ENCODE measurements at places on chromosomes 16 and 17.

DNA sequence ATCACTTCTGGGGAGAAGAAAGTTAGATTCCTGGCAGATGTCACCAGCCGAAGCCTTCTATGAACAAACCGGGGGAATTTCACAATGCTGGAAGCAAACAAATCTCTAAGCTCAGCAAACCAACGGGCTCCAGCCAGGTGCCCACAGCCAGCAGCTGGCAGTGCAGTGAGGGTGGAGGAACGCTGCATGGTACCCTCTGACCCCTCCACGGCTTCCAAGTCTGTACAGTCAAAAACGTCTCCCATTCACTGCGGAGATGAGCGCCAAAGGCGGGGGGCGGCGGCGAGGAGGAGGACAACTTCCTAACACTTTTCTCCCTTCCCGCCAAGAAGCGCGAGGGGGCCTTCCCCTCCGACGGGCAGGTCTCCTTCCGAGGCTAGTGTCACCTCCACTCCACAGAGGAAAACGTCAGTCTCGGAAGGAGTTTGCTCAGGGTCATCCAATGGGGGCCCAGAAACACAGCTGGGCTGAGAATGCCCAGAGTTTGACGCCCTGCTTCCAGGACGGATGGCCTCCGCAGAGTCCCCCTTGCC, 924 bp downstream of the ZNF598 start:
- DNase-seq, result peak; percentile 56

DNA sequence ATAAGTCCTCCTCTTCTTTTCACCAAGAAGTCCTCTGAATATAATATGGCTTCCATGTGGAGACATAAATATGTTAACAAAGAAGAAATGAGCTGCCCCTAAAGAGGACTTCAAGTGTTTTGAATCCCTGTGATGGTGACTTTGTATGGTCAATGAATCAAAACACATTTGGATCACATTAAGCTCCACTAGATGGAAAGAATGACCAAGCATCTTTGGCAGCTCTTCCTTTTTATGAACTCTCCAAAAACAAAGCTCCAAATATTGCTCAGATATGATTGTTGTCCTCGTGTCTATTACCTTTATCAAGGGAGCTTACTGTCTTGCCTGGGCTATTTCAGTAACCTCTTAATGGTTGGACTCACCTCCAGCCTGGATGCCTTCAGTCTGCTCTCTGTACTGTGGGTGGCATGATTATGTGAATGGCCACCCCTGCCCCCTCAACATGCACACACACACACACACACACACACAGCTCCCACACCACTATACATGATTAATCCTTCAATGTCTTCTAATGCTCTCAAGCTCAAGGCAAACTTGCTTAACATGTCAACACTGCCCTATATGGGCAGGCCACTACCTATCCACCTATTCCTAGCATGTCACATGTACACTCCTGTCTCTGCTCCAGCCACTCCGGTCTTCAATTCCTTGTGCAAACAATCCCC, 346.6 kb upstream of the SALL1 start:
- no peak for DNase-seq

GRCh38 chr17:68290268-68290954, 516 bp downstream of the SLC16A6 start:
- DNase-seq, result peak; percentile 62

DNA sequence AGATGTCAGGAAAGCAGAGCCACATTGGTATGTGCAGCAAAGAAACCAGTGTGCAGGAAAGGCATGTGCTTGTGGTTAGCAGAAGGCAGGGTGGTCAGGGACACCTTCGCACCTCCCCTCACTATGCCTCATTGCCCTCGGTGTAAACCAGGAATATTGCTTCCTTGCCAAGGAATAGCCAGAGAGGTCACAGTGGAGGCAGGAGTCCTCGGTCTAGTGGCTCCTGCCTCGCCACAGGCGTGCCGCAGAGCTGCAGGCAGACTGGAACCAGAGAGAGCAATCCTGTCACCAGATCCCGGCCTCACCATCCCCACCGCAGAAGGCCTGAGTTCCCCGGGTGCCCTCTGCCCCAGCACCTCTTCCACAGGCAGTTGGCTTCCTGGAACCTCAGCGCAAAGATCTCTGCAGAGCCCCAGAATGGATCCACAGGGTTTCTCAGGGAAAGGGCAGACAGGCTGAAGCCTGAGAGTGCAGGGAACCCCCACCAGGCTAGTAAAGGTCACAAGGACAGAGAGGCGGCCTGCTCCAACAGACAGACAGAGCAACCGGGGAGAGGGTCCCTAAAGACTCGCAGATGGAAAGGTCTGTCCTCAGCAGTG, 21.6 kb downstream of the CCDC182 start:
- no peak for DNase-seq

- DNase-seq, result no peak
Measured at GRCh38 chr17:18144261-18144660, 35.7 kb downstream of the MYO15A start.

GRCh38 chr17:42456223-42457106, 2.2 kb upstream of the ATP6V0A1 start:
- peak; percentile 67 for DNase-seq

All from GM20000 (cell line).